ENCODE measurements at places on chromosomes 2 and 18.

- DNase-seq, result peak; percentile 17
Measured at GRCh38 chr2:233912691-233913423, 4.3 kb upstream of the TRPM8 start.

DNA sequence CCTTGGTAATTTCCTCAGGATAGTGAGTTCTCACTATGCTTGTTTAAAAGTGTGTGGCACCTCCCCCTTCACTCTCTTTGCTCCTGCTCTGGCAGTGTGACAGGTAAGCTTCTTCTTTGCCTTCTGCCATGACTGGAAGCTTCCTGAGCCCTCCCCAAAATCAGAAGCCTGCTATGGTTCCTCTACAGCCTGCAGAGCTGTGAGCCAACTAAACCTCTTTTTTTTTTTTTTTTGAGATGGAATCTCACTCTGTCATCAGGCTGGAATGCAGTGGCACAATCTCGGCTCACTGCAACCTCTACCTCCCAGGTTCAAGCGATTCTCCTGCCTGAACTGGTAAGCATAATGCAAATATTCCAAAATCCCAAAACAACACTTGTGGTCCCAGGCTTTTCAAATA lies 80.0 kb downstream of the SOWAHC start:
- no peak for DNase-seq

DNA sequence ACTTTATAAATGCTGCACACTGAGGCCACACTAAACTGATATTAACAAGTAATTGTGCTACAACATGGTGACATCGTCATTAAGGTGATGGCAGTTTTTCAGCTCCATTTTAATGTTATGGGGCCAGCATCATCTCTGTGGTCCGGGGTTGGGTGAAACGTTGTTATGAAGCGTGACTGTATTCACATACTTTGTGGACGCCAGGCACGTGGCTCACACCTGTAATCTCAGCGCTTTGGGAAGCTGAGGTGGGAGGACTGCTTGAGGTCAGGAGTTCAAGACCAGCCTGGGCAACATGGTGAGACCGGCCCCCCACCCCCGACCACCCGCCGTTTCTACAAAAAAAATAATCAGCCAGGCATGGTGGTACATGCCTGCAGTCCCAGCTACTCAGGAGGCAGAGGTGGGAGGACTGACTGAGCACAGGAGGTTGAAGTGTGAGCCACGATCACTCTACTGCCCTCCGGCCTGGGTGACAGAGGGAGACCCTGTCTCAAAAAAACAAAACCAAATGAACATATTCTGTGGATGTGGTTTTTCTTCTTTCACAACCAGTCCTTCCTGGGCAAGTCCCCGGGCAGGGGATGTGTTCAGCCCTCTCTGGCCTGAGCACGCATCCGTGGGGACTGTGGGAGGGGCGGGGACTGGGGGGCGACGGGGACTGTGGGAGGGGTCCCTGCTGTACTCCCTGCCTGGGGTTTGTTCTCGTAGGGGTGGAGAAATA lies 12.9 kb upstream of the GAL3ST2 start:
- no peak for DNase-seq

DNA sequence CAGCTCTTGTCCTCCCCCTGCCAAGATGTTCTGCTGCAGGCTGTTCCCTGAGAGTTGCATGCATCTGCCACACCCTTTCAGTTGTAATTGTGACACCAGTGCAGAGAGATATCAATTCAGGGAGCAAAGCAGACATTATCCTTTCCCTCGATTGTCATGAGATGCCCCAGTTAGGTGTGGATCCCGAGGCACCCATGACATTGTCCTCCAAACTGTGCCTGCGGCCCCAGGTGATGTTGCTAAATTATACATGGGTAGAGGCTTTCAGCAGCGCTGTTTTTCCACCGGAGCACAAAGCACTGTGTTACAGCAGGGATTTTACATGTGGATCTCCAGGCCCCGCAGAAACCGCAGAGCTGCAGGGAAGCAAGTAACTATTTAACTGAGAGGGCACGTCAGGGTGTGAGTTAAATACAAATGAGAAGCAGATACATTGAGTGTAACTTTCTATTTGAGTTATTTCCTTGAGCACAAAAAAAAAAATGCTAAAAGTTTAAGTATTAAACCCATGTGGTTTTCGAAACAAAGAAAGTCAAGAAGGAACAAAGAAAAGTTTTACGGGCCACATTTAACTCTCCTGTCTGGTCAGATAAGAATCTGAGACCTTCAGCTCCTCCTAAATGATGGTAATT lies 90.3 kb upstream of the BCL2L11 start:
- no peak for DNase-seq

GRCh38 chr18:61225336-61225735 lies 107.9 kb upstream of the CDH20 start:
- DNase-seq, result no peak

DNA sequence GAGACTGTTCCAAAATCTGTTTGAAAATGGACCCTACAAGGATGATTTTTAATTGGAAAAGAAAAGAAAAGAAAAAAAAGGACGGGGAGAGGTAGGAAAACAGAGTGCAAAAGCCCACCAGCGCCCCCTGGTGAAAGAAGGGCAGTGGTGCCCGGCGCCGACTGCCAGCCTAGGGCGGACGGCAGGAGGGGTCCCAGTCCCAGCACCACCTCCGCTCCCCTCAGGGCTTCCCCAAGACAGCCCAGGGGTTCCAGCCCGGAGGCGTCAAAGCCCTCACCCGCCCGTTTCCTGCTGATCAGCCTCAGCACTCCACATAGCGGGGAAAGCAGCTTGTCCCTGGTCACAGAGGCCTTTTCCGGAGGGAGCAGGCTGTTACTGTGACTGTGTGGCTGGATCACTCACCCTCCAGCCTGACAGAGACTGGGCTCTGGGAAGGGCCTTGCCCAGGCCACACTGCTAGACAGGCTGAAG lies 213.9 kb downstream of the TFCP2L1 start:
- no peak for DNase-seq

GRCh38 chr2:233821709-233822100 lies 32.6 kb downstream of the HJURP start:
- no peak for DNase-seq

DNA sequence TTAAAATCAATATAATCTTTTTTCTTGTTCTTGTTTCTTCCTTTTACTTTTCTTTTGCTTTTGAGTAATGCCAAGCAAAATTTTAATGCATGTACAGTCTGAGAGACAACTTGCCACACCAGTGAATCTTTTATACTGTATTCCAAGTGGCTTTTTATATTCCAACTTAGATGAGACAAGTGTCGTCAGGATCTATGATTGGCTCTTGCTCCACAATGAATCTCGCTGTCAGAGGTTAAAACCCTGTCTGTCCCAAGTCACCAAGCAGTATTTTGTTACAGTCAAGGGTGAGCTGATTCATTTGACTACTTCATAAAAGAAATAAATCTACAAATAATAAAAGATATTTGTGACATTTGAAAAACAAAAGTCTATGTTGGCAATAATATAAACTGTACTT lies at the start of gene MSTN:
Gene MSTN (minus strand): TSS at position 129 of the 400 bp plus-strand sequence. CDS start 133 bp downstream, outside the sequence.
- no peak for DNase-seq

DNA sequence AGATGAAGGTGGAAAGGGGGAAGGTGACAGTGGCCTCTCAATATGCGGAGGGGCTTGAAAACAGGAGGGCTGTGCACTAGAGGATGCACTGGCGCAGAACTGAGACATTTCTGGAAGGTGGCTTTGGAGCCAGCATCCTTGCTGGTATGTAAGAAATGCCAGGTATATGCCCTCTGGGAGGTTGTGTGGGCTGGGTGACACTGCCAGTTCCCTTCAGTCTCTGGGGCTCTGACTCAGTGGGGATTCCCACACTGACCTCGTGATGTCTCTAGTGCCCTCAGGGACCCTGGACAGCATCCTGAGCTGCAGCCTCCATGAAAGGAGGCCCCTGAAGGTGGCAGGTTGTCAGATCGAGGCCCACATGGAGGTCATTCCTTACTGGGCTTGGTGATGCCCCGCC lies 74.0 kb downstream of the AGAP1 start:
- DNase-seq, result no peak

DNA sequence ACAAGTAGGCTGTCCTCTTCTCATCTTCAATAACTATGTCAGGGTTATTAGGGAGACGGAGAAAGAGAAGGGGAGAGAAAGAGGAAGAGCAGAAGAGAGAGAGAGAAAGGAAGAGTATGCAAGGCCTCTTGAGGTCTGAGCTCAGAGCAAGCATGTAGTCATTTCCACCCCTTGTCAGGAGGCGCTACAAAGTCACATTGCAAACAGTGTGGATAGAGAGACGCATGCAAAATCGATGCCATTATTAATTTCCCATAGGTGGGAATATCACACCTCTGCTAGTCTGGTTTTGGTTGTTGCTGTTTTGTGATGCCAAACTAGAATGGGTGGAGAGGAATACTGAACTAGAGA lies 24.2 kb upstream of the SERPINE2 start:
- no peak for DNase-seq

- DNase-seq, result no peak
Measured at GRCh38 chr2:210541290-210541902, 15.0 kb upstream of the CPS1 start.

- DNase-seq, result no peak
Measured at GRCh38 chr2:99675130-99675661, 185.4 kb upstream of the REV1 start.

- peak; percentile 96 for DNase-seq
Measured at GRCh38 chr2:65432227-65433190, at the start of gene SPRED2. SPRED2 (minus strand) TSS chr2:65432599; CDS start chr2:65431987, 612 bp downstream.

GRCh38 chr2:100178085-100178788 lies 35.8 kb upstream of the AFF3 start:
- DNase-seq, result peak; percentile 92

DNA sequence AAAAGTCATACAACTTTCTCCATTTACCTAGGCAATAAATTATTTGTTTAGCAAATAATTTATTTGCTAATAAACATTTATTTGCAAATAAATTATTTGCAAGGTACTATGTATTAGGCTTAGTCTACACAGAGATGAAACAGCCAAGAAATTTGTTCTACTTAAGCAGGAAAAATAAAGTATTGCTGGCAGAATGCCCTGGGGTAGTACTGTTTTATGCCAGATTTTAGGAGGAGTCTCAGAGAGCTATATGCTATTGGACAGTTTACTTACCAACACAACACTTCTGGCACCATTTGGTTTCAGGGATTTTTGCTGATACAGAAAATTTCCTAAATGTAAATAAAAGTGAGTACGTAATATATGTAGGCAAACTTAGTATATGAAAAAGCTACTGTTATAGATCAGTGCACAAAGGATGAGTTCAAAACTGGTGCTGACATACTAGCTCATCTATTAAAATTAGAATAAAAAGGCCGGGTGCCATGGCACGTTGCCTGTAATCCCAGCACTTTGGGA lies 23.2 kb upstream of the CDKL4 start:
- DNase-seq, result no peak

- DNase-seq, result no peak
Measured at GRCh38 chr18:35817604-35818352, 154.7 kb upstream of the RMP24 start.

GRCh38 chr2:143608758-143609157 lies 479.5 kb downstream of the ARHGAP15 start:
- peak; percentile 37 for DNase-seq

- no peak for DNase-seq
Measured at GRCh38 chr2:35803126-35803525, 552.5 kb upstream of the CRIM1 start.

- DNase-seq, result no peak
Measured at GRCh38 chr18:36833120-36833519, 4.2 kb downstream of the KIAA1328 start.

- DNase-seq, result no peak
Measured at GRCh38 chr18:40366521-40366920, 1588.5 kb upstream of the PIK3C3 start.

GRCh38 chr2:142220239-142220638 lies 89.4 kb upstream of the LRP1B start:
- DNase-seq, result no peak

DNA sequence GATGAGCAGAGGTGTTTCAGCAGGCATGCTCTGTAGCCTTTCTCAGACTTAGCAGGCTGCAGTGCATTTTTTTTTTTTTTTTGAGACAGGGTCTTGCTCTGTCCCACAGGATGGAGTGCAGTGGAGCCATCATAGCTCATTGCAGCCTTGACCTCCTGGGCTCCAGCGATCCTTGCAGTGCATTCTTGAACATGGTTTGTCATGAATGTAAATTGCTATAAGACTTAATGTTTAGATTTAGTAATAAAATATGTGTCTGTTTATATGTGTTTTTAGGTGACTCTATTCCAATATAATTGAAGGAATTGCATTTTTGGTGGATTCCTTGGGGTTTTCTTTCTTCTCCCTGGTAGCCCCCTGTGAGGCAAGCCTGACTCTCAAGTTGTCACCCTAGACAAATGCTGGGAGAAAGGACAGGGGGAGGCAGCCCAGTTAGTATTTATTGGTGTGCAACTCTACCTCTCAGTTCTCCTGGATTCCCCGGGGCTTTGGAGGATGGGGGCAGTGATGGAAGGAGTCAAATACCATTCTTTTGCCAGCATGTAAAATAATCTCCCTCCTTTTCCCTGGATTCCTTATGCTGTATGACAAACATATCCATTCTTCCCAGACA lies 22.7 kb downstream of the LYPD6B start:
- DNase-seq, result no peak

- DNase-seq, result no peak
Measured at GRCh38 chr2:21811541-21811940, 687.8 kb downstream of the TDRD15 start.

DNA sequence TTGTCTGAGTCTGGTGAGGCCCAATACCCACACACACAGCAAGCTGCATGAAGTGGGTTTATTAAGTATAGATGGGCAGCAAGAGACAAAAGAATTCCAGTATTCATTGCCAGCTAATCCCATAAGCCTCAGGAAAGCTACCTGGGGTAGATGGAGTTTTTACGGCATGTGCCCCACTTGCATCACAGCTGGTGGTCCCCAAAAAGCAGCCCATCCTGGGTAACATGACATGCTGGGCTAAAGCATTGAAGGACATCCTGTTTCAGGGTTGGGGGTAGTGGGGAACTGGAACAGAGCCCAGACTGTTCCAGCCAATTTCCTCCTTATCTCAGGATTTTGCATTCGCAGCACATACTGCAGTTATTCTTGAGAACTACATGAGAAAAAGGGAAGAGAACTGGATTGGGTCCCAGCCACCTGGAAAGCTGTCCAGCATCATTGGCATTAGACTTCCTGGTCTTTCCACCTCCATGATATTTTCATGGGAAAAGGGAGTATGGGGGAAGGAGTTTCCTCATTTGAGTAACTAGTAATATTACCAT lies 240.1 kb upstream of the MMADHC start:
- no peak for DNase-seq

DNA sequence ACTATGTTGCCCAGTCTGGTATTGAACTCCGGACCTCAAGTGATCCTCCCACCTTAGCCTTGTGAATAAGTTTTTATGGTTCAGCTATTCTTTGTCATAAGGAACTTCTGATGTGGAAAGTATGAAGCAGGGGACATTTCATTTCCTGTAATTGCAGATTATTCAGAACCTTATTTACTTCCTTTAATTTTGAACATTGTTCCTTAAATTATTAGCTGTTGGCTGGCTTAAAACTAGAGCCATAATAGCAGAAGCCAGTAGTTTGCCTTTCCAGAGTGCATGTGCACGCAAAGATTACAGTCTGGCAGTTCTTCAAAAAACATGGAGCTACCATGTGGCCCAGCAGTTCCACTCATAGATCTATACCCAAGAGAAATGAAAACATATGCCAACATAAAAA lies 53.1 kb downstream of the PMS1 start:
- DNase-seq, result no peak

DNA sequence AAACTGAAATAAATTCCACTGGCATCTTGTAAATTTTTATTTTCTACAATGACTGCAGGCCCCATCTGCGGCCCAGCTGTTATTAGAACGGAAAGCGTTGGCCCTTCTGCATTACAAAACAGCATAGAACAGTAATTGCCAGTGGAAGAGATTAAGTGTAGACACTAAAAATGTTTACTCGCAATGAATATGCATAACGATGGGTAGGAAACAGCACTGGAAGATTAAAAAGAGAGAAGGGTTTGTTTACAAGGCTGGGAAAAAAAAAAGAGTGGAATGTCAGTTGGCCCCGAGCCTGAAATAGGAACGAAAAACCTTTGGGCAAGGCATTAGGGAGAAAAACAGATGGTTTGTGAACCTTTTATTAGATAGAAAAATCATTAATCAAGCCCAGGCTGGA lies 275.9 kb upstream of the TCF4 start:
- no peak for DNase-seq
